ENCODE measurements at places on chromosomes 4 and X.

- no peak for DNase-seq
These were observed 36.0 kb downstream of the CLOCK start for GRCh38 chr4:55510685-55511084.

GRCh38 chrX:68714856-68715255, 67.4 kb downstream of the STARD8 start:
- DNase-seq = no peak

- DNase-seq = no peak
These were observed 3.3 kb upstream of the TAPT1 start for GRCh38 chr4:16229604-16230003.

DNA sequence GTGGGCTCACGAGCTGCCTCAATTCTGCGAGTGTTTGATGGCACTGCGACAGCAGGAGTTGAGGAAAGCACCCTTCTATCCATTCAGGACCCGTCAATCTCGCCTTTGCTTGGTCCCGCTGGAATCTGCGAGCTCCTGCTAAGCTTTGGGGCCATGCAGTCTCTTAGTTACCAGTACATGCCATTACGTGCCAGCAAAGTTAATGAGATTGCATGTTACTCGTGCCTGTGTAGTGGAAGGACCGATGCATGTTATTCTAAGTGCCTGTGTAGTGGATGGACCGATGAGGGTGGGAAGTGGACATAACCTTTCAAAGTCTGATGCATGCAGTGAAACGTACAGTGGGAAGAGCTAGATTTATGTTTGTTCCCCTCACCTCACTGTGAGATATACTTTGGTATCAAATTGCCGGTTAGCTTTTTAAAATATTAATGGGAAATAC, 569 bp downstream of the RPS3A start:
- no peak for DNase-seq

All from activated CD8-positive, alpha-beta memory T cell treated with anti-CD3 and anti-CD28 coated beads for 1 hour (primary cell).